IMR-90 (cell line): ENCODE measurements at places on chromosomes 2 and 18.

DNA sequence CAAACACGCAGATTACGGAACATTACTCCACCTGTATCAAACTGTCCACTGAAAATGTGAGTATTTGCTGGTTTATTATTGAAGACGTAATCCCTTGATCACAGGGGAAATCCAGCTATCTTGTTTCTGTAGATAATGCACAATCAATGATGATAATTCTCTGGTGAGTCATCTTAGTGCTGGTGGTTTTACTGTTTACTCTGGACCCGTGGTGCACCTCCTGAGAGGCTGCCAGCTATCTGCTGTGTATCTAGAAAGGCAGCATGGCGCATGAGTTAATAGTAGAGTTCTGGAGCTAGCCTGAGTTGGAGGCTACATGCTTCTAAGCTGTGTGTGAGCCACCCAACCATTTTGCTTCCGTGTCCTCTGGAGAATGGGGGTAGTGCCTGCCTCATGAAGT lies 6.5 kb downstream of the NCAPH start:
- DNase-seq = peak; percentile 95

- DNase-seq = peak; percentile 21
Observed at GRCh38 chr2:167181688-167182087, 293.4 kb downstream of the XIRP2 start.

GRCh38 chr2:130832296-130832940 lies 4.3 kb upstream of the ARHGEF4 start:
- DNase-seq = no peak

DNA sequence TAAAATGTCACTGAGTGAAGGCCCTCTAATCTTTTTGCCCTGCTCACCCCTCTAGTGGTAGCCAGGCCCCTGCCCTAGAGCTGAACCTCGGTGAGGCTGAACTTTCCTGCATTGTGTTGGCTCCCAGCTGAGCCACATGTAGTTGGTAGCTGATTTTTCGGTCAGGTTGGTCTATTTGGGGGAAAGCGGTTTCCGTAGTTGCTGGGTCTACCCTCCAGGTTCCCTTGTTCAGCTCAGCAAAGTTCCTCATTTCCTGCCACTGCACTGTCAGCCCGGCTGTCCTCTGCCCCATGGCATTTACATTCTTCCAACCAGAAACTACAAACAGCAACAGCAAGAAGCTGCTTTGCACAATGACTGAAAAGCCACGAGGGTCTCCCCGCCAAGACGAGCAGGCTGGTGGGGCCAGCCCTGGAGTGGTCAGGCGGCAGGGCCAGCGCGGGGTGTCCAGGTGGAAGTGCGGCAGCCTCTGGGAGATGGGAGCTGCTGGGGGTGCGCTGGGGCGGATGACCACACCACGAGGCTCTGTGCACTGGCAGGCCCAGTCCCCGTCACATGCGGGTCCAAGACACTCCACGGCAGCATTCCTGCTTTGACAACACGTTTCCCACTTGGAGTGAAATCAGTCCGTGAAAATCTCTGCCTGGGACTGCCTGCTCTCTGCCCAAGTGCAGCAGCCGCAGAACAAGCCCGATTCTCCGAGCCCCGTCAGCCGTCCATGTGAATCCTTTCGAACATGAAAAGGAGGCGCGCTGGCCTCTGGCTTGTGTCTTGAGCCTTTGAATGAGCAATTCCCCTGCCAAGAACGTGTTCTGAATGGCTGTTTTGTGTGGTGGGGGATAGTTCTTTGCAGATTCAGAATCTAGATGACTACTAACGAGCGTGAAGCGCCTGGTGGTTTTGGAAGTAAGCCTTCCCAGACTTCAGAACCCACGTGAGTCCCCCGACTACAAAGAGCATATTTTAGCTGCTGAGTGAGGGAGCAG lies 159.4 kb downstream of the ASB1 start:
- DNase-seq = no peak

DNA sequence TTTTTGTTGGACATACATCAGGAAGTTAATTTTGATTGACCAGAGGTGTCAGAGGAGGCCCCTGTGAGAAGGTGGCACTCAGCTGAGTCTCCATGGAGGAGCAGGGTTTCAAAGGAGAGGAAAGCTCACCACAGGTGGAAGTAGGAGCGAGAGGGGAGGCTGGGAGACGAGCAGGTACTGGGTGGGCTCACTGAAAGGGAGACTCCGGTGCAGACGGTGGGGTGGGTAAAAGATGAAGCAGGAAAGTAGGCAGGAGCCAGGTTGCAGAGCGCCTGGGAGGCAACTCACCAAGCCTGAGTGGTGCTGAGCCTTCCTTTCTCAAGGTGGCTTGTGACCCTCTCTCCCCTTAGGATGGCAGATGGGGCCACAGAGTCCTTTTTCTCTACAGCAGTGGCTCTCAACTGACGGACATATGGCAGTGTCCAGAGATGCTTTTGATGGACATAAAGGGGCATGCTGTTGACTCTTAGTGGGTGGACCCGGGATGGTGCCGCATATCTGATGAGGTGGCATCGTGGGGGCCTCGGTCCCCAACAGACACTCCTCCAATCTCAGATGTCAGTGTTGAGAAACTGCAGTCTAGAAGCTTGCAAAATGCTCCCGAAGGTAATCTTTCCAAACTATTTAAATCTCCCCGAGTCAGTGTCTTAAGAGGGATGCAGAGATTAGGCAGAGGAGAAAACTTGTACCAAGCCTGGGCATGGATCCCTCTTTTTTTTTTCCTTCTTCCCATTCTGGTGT lies 64.0 kb downstream of the LPIN1 start:
- DNase-seq = no peak

- no peak for DNase-seq
Observed at GRCh38 chr2:98818164-98818563, 87.2 kb upstream of the MGAT4A start.

DNA sequence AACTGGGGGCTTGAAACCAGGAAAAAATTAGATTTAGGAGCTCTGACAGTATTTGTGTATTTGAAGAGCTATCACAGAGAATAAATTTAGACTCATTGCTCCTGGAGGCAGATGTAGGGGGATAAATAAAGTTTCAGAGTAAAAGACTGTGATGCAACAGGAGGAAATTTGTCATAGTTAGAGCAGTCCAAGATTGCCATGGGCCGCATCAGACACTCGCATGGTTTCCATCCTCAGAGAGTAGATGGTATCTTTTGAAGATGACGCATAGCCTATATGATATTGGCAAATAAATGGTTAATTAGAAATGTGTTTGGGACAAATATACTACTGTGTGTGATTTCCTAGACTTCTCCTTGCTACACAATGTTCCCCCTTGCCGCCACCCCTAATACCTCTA lies 170.5 kb downstream of the FTCDNL1 start:
- no peak for DNase-seq

DNA sequence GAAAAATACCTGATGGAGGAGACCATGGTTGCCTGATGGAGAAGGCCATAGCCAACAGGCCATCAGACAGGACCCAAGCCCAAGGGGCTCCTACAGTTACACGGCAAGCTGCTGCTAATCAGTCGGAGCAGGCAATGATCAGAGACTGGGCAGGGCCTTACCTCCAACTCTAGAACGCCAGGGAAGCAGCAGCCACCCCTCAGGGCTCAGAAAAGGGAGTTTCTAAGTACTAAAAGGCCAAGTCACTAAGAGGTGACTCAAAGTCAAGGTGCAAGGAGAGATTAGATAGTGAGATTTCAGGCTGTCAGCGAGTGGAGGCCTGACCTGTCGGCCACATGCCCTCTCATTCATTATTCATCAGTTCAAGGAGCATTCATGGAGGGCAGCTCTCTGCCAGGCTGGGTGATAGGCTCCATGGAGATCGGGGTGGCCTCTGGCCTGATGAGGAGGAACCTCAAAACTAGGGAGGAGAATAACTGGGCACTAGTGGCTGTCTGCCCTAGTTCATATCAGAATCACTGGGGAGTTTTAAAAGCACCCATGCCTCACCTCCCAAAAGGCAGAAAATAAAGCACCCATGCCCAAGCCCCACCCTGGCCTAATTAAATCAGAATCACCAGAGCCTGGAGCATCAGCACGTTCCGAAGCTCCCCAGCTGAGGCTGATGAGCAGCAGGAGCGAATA lies 3.6 kb downstream of the VIL1 start:
- no peak for DNase-seq

GRCh38 chr18:70182548-70182947 lies 22.9 kb downstream of the RTTN start:
- no peak for DNase-seq

DNA sequence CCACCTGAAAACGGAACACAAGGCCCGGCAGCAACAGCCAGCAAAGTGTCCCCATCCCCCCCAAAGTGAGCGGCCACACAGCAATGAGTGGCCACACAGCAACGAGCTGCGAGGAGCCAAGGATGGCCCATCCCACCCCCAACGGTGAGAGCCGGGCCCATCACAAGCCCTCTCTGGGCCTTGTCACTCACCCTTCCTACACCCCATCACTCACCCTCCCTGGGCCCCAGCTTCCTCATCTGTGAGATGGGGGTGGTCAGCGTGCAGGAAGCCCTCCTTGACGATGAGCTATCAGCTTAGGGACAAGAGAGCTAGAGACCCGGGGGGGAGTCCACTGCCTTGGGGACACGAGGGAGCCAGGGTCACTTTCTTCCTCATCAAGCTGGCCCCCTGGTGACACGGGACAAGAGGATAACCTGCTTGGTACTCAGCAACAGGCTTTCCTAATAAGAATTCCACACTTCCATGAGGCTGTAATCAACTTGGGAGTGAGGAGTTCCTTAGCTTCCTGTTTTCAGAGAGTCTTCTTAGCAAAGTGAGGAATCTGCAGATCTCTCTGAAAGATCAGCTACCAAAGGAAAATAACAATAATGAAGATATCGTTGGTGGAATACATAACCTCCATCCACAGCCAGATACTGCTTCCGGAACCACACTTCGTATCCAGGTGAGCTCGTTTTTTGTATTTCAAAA lies 92.8 kb downstream of the HDAC4 start:
- no peak for DNase-seq

GRCh38 chr18:49846361-49846662 lies 33.0 kb upstream of the ACAA2 start:
- DNase-seq = peak; percentile 35

DNA sequence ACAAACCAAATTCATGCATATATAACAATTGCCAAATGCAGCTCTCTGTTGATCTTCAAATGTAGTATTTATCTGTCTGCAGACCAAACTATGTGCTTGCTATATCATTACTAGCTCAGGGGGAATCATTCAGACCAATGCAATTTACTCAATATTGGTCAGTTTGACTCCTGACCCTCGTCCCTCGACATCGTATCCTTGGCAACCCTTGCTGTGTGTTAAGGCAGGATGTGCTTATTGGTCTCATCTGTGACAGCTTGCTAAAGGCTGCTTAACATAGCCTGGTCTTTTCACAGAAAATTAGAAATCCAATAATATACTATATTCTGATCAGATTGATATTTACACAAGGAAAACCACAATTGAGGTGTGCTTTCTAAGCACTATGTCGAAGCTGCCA lies 747.1 kb downstream of the GALR1 start:
- no peak for DNase-seq

- DNase-seq = peak; percentile 78
Observed at GRCh38 chr18:24397131-24397693, 412 bp downstream of the OSBPL1A start.

DNA sequence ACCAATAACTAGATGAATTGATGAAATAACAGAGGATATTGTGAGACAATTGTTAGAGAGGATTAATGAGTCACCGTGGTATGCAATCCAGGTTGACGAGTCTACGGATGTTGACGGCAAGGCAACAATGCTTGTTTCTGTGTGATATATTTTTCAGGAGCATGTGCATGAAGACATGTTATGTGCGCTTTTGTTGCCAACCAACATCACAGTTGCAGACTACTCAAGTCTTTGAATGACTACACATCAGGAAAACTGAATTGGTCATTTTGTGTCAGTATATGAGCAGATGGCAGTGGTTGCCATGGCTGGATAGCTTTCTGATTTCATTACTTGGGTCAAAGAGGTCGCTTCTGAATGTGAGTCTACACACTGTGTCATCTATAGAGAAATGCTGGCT lies 96.8 kb upstream of the CRACDL start:
- no peak for DNase-seq
